Left renal cortex interstitium (tissue), 4 donors: ENCODE measurements at places on chromosomes 5 and 9.
A peak's percentile ranks its signal among the peaks of the same experiment; 100 is the strongest.

- peak; percentile 16 for DNase-seq
Measured at GRCh38 chr9:122991370-122991830, 42.1 kb upstream of the GPR21 start.

DNA sequence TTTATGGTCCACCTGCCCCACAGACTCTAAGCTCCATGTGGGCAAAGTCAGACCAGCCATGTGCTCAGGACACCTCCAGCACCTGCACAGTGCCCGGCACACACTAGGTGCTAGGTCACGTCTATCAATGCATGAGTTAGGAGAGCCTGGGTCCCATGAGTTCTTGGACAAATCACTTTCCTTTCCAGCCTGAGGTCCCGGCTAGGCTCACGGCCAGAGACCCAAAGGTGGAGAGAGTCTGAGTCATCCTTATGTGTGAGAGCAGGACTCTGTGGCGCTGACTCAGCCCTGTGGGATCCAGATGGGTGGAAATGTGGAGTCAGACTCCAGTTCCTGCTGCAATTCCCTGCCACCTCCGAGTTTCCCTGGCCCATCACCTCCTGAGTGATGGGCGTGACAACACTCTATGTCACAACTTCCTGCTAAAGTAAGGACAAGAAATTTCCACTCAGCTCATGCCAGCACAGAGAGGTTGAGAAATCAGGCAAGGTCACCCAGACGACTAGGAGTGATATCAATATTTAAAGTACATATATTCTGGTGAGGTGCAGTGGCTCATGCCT is 2.5 kb upstream of the ST6GALNAC4 start:
- no peak for DNase-seq

DNA sequence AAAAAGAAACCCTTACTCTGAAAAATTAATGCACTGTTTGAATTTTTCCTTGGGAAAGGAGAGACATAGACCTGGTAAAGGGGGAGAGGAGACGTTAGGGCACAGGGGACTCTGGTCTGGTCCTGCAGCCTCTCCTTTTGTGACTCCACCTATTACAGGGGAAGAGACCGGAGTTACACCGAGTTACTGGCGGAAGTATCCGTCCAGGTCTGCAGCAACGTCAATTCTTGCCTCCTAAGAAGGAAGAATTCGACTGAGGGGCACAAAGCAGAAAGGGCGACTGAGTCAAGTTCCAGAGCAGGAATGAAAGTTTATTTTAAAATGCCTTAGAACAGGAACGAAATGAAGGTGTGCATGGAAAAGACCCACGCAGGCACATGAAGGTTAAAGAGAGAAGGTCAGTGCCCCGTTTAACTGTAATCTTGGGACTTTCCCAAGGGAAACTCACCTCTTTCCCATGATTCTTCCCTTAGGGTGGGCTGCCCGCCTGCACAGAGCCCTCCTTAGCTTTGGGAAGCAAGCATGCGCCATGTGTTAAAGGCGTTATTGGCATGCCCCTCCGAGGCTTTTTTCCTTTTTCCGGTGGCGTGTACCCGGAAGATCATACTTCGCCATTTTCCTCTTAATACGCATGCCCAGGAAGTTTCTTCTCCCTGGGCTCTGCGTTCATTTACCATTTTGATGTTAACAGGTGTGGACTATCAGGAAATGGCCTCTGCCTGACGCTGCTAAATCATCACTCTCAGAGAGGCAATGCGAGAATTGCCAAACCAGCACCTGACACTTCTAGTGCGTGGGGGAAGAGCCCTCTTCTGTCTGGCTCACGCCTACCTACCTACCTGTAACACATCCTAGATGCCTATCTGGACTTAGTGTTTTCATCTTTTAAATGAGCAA is 409.6 kb upstream of the PAPPA start:
- DNase-seq = no peak

GRCh38 chr9:99322299-99322698 is 100.2 kb downstream of the SEC61B start:
- no peak for DNase-seq

DNA sequence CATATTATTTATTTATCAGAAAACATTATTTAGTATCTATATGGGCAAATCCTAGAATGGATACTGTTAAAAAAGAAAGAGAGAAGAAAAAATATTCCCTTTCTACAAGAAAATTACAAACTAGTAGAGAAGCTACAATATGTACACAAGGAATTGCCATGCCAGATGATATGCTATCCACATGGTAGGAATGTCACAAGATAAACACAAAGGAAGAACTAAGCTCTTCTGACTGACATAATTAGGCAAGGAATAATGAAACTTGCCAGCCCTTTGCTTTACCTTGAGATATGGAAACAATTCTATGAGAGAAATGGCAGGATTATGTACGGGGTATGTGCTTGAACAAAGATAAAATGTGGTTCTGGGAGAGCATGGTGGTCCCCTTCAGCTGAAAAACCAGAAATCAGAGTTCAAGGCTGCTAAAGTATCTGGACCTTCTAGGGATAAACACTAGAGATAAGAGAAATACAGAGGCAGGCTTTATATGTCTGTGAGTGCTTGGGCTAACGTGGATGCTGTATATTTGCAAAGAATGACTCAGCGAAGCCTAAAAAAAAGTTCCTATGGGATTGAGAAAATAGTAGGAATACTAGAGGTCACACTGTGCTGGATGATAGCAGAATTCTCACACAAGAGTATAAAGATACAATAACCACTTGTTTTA is 451.6 kb downstream of the TLE1 start:
- no peak for DNase-seq

DNA sequence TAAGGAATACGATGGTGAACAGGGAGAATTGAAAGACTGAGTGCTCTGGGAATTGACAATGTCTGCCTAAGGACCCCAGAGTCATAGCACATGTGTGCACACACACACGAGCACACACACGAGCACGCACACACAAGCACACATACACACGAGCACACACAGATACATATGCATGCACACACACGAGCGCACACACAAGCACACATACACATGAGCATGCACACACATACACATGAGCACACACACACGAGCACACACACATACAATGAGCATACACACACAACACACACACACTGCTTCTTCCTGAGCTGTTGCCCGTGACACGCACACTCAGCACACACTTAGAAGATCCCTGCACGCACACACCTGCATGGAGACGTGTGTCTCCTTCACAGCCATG is 10.9 kb upstream of the UNC5A start:
- no peak for DNase-seq

DNA sequence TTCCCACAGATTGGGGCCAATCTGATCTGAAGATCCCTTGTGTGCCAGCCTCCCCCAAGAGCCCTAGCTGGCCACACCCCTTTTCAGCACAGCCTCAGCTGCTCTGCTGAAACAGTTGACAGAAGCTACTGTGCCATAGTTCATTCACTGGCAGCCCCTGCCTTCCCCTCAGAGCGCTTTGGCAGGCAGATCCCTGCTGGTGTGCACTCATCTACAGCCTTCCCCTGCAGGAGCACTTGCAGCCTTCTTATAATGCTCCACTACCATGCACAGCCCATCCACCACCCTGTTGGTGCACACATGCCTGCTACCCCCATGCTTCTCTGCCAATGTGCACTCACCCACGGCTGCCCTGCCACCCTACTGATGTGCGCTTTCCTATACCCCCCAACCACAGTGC is 471.3 kb downstream of the MTRR start:
- DNase-seq = no peak
